Fibroblast of skin of abdomen (primary cell): ENCODE measurements at places on chromosomes 13 and 19.

GRCh38 chr19:23762548-23762883 lies 3.8 kb upstream of the ZNF681 start:
- DNase-seq, result no peak

DNA sequence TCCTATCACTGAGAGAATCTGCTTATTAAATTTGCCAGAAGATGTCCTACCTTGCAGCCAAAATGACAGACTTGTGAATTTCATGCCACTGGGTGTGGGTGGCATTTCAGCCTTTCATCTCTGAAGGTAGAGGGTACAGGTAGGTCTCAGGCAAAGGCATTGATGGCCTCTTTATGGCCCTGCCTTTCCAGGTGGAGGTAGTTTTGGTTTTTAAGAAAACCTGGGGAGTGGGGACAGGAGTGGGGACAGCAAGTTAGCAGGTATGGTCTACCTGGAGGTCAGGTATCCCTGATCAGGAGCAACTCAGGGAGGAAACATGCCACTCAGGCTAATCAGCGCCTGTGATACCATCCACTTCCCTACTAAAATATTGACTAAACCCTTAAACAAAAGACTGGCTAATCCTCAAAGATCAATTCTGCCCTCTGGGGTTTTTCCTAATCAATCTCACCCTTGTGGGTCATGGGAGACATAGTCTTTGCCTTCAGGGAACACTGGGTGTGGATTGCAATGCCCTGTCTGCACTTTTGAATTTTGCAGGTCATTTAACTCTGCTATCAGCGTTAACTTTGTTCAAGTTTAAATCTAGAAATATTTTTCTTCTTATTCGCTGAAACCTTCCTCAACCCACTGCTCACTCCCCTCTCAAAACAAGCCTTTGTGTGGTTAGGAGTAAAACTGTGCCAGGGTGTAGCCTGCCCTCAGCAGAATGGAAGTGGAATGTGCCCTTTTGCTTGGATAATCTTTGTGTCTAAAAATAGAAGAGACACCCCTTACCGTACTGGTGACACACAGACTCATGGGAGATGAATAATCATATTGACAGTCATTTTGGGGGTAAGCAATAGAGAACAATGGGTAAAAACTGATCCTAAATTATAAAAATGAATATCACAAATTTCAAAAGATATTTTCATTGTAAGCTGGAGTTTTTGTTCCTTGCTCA lies 233.7 kb downstream of the COG6 start:
- DNase-seq, result no peak

DNA sequence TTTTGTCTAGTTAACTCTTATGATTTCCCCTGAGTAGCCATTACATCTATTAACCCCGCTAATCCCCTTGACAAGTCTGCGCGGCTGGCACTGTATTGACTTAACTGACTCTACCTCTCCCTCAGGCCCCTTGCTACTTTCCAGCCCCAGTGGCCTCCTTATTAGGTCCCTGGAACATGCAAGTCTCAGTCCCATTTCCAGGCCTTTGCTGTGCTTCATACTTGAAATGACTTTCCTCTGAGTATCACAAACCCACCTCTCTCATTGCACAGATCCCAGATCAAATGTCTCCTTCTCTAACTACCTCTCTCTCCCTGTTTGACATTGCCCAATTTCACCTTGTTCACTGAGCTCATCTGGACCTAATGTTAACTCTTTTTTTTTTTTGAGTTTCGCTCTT lies 13.2 kb downstream of the SPACA6 start:
- no peak for DNase-seq

DNA sequence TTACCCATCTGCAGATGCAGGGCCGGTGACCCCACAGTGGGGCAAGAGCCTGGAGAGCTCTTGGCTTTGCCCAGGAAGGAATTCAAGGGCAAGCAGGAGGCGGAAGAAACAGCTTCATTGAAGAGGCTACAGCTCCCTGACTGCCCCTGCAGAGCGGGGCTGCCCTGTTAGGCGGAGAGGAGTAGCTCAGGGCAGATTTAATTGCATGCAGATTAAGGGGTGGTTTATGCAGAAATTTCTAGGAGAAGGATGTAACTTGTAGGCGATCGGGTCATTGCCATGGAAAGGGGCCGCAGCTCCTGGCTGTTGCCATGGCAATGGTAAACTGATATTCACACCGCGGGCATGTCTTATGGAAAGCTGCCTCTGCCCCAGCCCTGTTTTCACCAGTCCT lies 94.1 kb downstream of the ATP11A start:
- no peak for DNase-seq

DNA sequence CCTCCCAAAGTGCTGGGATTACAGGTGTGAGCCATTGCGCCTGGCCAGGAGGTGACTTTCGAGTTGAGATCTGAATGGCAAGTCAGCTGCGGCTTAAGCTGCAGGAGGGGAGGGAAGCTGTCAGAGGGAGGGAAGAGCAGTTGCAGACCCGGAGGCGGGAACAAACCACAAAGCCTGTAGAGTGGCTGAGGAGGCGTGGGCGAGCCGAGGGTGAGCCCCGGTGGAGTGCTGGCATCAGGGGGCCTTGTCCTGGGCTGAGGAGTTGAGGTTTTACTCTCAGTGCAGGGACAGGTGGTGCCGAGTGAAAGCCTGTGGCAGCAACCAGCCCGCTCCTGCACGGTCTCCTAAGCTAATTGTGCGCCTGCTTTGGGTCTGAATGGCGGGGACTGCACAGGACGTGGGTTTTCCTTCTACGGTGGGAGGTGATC lies 24.2 kb downstream of the PPP1R37 start:
- no peak for DNase-seq

DNA sequence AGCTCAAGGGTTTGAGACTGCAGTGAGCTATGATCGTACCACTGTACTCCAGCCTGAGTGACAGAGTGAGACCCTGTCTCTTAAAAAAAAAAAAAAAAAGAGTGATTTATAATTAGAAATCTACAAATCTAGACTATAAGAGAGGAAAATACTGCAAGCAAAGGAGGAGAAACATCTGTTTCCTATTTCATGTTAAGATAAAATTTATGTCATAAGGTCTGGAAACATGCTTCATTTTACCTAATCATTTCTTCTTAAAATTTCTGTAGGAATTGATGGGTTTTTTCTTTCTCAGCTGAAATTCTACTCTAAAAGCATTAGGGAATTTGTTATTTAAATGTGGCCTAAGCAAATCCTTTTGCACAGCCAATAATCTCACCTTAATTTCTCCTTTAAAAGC lies 53.2 kb downstream of the C13orf42 start:
- DNase-seq, result no peak

- DNase-seq, result no peak
These were observed 792.0 kb downstream of the UQCRFS1 start for GRCh38 chr19:28420811-28421550.

- peak; percentile 14 for DNase-seq
These were observed 25.3 kb upstream of the OR10H2 start for GRCh38 chr19:15702534-15702930.

GRCh38 chr19:3124630-3125029 lies 11.2 kb upstream of the GNA15 start:
- DNase-seq, result no peak

- peak; percentile 28 for DNase-seq
These were observed 50.9 kb upstream of the TPM4 start for GRCh38 chr19:16025108-16026101.

- peak; percentile 35 for DNase-seq
These were observed 46.4 kb downstream of the CELF5 start for GRCh38 chr19:3270902-3271301.

- DNase-seq, result no peak
These were observed 80.0 kb downstream of the NDFIP2 start for GRCh38 chr13:79560954-79561353.

GRCh38 chr19:6519289-6519688 lies 11.5 kb upstream of the TNFSF9 start:
- peak; percentile 78 for DNase-seq

GRCh38 chr19:31350693-31351055 lies 1.4 kb upstream of the TSHZ3 start:
- DNase-seq, result peak; percentile 60

DNA sequence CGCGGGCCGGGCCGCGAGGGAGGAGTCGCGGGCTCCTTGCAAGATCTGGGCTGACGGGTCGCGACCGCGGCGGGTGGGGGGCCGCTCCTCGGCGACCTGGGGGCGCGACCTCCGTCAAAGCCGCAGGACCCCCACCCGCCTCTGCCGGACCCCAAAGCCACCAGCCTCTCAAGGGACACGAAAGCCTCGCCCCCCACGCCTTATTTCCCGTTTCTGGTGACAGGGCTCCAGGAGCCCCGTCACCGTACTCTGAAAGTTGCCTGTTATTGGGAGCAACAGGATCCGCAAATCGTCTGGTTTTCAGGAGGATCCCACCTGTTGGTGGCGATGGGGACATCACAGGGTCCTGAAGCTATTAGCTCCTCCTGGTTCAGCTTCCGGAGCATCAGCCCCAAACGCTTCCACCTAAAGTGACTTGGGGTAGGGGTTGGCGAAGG lies 530 bp downstream of the MAU2 start:
- no peak for DNase-seq

- no peak for DNase-seq
These were observed 23.7 kb downstream of the TPP2 start for GRCh38 chr13:102620516-102620915.

- peak; percentile 74 for DNase-seq
These were observed 13.8 kb downstream of the SLC7A1 start for GRCh38 chr13:29581666-29582065.

DNA sequence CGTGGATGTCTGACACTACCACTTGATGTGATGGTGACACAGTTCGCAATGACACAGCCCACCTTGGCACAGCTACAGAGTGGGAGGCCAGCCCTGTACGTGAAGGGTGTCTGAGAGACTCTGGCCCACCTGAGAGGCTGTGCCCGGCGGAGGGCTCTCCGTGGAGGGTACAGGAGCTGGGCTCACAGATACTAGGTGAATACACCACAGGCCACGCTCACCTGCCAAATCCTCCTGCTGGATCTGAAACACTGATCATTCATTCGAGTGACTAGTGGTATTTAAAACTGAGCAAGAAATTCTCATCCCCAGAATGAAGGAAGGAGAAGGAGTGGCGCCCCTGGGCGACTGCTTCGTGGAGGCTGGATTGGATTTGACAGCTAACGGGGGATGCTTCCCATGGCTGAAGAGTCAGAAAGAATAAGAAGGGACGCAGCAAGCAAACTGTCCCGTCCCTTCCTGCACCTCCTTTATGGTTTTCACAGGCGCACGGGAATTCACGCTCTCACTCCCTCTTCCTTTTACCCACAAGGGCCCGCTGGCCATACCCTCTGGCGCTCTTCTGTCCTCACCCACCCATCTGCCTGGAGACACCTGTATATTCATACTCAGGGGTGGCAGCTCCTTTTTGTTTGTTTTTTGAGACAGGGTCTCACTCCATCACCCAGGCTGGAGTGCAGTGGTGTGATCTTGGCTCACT lies 25.0 kb downstream of the CEBPG start:
- no peak for DNase-seq

DNA sequence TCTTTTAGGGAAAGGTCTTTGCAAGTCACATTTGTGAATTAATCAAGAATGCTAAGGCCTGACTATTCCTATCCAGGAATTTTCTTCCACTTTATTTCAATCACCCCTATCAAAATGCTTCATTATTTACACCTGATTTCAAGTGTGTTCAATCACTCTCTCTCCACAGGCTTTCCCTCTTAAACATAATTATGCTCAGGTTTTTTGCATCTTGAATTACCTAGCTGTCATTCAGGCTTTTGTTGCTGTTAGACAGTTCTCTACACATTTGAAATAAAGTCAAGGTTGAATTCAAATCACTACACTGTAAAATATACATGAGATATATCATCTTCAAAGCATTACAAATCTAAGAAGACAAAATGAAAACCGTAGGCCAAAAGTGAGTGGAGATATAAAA lies 941.3 kb upstream of the SLITRK1 start:
- no peak for DNase-seq

GRCh38 chr13:44142540-44142867 lies 231.1 kb upstream of the SERP2 start:
- DNase-seq, result no peak

DNA sequence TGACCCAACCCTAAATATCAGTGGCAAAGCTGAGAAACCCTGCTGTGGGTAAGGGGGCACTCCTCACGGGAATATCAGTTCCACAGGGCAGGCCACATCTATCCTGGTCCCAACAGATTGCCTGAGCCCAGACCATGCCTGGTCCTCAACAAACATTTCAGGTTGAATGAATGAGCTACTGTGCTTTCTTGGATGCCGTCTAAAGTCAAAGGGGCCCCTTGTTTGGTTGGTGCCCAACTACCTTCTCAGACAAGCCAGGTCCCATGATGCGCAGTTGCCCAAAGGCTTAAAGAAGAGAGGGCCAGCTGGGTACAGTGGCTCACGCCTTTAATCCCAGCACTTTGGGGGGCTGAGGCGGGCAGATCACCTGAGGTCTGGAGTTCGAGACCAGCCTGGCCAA lies 2.4 kb downstream of the DPP9 start:
- no peak for DNase-seq

DNA sequence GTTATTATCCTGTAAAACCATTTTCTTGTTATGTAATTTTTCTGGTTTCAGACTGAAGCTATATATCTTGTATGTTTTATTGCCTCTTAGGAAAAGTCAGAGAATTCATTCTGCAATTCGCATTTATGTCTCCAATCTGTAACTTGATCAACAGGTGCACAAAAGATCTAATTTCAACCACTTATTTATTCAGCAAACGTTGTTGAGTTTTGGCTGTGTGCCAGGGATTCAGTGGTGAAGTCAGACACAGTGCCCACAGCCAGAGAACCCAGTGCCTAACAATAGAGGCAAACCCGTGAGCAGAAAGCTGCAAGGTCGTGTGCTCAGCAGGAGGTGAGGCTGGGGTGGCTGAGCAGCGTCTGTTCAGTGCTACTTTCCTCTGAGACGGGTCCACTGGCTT lies 119.5 kb upstream of the MCF2L start:
- no peak for DNase-seq

GRCh38 chr13:49439609-49440008 lies 4.3 kb downstream of the CAB39L start:
- no peak for DNase-seq

- DNase-seq, result no peak
These were observed 10.0 kb downstream of the PKN1 start for GRCh38 chr19:14442891-14443631.

DNA sequence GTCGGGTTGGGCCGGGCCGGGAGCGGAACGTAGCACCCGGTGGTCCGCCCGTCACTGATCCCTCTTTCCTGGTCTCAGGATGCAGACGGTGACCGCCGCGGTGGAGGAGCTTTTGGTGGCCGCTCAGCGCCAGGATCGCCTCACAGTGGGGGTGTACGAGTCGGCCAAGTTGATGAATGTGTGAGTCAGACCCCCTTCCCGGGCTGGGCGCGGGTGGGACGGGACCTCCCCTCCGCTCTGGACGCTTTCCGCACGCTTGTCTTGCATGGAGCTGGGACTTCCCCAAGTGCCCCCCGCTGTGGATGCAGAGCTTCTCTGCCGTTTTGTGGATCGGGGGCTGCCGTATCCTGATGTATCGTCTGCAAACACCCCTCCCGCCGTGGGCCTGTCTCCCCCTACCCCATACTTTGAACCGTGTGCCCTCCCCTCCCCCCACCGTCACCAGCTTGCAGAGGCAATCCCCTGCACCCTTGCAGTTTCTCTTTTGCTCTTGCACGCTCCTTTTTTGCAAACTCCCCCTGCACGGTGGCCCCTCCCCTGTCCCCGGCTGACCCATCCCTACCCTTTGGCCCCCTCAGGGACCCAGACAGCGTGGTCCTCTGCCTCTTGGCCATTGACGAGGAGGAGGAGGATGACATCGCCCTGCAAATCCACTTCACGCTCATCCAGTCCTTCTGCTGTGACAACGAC lies 669 bp downstream of the GADD45B start:
- DNase-seq, result peak; percentile 81

GRCh38 chr13:50847501-50847900 lies 4.0 kb upstream of the DLEU7 start:
- DNase-seq, result no peak
